MM.1S (cell line): ENCODE measurements at places on chromosomes 6 and 20.

DNA sequence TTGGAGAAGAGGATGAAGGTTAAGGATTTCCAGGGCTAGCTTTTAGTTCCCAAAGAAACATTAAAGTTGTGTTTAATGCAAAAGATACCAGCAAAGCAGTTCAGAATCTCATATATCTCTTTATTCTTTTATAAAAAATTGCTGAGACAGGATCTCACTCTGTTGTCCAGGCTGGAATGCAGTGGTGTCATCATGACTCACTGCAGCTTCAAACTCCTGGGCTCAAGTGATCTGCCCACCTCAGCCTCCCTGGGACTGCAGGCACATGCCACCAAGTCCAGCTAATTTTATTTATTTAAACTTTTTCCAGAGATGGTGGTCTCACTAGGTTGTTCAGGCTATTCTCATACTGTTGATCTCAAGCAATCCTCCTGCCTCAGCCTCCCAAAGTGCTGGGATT, 41.1 kb upstream of the CAP2 start:
- no peak for DNase-seq

DNA sequence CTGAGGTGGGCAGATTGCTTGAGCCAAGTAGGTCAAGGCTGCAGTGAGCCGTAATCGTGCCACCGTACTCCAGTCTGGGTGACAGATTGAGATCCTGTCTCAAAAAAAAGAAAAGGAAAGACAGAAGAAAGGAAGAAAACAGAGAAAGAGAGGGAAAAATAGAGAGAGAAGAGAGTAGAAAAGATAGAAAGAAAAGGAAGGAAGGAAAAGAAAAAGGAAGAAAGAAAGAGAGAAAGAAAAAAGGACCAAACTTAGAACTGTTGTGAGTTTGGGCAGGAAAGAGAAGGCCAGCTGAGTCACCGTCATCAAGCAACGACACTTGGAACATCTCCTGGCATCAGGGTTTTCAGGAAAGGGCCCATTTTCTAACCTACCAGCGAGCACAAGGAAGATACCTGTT, 96.0 kb upstream of the AKAP12 start:
- DNase-seq, result no peak

- DNase-seq, result peak; percentile 54
Measured at GRCh38 chr6:126720304-126720703, 380.4 kb downstream of the CENPW start.

DNA sequence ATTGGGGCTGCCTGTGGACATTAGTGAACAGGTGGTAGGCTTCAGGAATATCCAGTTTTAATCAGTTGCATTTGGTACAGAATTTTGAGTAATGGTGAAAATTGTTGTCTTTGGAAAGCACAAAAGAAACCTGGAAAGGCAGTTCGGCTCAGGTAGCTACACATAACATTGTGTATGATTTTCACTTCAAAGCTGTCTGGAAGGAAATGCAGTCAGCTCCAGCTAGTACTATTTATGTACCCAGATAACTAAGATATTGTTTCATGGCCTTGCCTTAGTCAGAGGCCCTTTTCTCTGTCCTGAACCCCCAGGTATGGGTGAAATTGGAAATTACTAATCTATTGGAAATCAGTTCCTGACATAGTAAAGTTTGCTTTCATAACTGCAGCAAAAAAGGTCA, 195.6 kb upstream of the UST start:
- no peak for DNase-seq

- no peak for DNase-seq
Measured at GRCh38 chr6:145290122-145290521, 445.2 kb downstream of the EPM2A start.

DNA sequence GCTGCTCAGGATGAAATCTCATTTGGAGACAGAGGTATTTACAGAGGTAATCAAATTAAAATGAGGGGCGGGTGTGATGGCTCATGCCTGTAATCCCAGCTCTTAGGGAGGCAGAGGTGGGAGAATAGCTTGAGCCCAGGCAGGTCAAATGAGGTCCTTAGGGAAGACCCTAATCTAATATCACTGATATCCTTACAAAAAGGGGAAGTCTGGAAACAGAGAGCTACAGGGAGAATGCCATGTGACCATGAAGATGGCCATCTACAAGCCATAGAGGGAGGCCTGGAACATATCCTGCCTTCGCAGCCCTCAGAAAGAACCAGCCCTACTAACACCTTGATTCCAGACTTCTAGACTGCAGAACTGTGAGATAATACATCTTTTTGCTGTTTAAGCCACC, 8.3 kb downstream of the MTCL3 start:
- no peak for DNase-seq

- DNase-seq, result no peak
Measured at GRCh38 chr6:157232161-157232895, 91.0 kb downstream of the TMEM242 start.

GRCh38 chr6:6760002-6760401, 171.5 kb downstream of the LY86 start:
- DNase-seq, result no peak

- no peak for DNase-seq
Measured at GRCh38 chr20:51220293-51220706, 197.4 kb upstream of the KCNG1 start.

DNA sequence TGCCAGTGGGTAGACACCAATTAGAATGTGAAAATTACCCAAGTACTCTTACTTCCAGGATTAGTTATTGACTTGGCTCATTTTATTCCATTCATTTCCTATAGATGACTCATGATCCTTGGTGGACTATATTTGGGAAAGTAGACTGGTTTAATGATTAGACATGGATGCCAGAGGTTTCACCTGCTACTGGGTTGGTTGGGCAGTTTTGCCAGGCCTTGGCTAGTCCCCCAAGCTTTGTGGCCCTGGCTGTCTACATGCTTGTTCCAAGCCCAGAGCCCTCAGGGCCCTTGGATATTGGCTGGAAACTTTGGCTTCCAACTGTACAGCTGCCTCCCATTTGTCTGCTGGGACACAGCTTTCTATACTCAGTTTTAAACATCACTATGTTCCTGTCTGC, 104.1 kb downstream of the ZFP64 start:
- DNase-seq, result no peak

- DNase-seq, result peak; percentile 59
Measured at GRCh38 chr6:722608-723007, 29.7 kb upstream of the EXOC2 start.

- peak; percentile 58 for DNase-seq
Measured at GRCh38 chr6:24524805-24525204, 30.0 kb downstream of the ALDH5A1 start.

DNA sequence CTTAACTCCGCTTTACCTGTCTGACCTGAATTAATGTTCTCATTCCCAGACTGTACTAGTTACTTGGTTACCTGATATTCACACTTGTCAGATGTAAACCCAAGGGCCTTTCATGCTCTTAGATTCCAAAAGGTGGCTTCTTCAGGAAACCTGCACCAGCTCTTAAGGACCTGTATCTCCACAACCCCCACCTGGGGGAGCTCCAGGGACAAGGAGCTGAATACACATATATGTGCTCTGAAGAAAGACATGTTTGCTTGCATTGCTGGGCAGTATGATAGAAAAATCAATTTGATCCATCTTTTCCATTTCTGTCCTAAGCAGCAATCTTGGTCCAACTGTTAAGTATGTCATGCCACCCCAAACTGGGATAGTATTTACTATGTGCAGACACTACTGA, 64.8 kb upstream of the POU3F2 start:
- DNase-seq, result peak; percentile 67

DNA sequence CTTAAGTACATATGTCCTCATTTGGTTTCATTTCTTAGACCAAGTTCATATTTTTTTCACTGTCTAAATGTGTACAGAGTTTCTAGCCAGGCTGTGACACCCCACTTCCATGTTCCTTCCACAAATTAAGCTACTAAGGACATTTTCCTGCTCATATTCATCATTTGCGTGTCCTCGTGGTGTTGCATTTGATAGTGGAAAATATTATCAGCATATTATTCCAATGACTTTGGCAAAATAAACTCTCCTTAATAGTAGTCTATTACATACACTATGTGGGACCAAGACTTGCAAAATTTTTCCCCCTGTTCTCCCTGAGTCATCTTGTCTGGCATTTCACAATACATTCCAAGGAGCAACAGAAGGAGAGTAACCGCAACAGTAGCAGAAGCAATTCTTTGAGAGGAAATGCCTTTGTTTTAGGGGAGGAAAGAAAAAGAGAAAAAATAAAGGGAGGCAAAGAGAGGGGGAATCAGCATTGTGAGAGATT, 599.2 kb downstream of the COL12A1 start:
- no peak for DNase-seq

DNA sequence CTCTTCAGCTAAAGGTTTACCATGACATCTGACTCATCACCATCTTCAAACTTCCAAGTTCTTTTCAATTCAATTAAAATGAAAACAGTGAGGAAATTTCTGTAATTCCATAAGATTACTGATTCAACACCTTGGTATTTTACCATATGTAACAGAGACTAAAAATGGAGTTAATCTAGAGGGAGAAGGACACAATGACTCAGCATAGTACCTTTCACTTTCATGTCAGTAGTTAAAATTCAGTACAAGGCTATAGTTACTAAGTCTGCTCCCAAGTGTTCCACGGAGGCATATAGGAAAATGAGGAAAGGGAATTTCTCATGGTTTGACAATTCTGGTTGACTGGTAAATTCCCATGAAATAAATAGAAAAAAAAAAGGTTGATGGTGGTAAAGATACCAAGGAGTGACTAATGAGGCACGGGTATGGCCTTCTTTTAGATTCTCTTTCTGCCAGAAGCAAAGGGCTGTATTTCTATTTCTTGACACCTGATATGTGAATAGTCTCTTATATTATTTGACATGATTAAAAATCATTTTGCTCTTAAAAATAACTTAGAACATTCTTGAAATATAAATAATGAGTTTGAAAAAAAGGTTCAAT, 526.7 kb upstream of the ADGRB3 start:
- no peak for DNase-seq

GRCh38 chr6:31525553-31525931, 3.2 kb upstream of the MCCD1 start:
- no peak for DNase-seq

- no peak for DNase-seq
Measured at GRCh38 chr6:47438481-47439347, 38.9 kb upstream of the CD2AP start.

DNA sequence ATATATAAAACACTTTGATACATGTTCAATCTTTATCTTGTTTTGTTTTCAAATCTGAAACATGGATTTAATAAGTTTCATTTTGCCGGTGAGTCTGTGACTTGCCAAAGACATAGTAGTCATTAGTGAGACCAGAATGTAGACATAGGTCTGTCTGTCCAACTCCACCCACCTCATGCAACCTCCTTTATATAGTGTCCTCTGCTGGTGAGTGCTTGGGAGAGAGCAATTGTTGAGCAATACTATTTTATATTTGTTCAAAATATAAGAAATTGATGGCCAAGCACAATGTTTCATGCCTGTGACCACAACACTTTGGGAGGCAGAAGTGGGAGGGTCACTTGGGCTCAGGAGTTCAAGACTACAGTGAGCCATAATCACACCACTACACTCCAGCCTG, 10.8 kb upstream of the LY86 start:
- DNase-seq, result no peak

DNA sequence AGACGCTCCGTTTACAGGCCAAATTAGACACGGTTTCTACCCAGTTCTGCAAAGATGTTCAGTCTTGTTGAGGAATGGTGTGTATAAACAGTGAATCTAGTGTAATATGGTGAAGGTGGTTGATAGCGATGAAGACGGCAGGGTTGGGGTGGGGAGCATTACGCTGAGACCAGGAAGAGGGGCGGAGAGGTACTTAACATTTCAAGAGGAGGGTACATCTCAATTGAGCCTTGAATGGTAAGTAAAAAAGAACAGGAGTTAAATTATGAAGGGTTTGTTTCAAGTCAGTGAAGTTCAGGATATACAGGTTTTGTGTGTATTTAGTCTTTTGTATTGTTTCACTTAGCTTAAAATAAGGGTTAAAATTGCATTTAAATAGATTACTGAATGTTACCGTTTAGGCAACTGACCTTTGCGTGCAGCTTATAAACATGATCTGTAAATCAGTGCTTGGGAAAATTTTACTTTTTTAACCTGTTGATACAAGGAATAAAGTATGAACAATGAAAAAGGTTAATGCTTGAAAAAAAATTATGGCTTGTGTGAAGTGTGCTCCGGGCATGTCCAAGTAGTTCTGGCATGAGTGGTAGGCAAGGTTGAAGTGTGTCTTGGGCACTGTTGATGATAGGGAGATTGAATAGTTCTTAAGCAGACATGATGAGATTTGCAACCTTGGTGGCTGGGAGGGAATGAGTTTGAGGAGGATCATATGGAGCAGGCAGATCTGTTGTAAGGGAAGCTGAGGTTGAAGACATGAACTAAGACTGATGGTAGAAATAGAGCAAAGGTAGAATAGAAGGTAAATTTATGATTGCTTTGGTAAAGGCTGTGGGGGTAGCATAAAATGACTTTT, 842 bp downstream of the POLR1C start:
- no peak for DNase-seq

- peak; percentile 40 for DNase-seq
Measured at GRCh38 chr6:111057074-111057752, 30.1 kb upstream of the SLC16A10 start.

- no peak for DNase-seq
Measured at GRCh38 chr6:127971945-127972391, 71.1 kb upstream of the THEMIS start.

DNA sequence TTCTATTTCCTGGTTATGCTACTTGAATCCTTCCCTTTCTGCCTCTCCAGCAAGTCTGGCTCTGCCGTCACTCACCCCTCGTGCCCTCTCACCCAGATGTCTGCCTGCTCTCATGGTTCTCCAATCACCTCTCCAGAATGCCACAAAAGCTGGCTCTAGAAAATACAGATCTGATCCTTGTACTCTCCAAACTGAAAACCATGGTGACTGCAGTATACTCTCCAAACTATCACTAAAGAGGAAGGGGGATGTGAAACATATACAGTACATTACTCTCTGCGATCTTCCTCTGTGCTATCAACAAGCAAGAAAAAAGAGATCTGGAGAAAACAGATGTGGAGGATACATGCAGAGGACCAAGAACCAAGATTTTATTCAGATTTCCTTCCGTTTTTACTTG, 91.1 kb downstream of the ATXN1 start:
- DNase-seq, result no peak

- DNase-seq, result no peak
Measured at GRCh38 chr6:38420207-38420606, 219.5 kb downstream of the BTBD9 start.

GRCh38 chr6:54248994-54249393, 59.2 kb upstream of the TINAG start:
- DNase-seq, result no peak

- peak; percentile 67 for DNase-seq
Measured at GRCh38 chr6:31465718-31466117, 32.2 kb upstream of the MICB start.

- DNase-seq, result no peak
Measured at GRCh38 chr6:156262014-156262413, 515.2 kb upstream of the ARID1B start.

DNA sequence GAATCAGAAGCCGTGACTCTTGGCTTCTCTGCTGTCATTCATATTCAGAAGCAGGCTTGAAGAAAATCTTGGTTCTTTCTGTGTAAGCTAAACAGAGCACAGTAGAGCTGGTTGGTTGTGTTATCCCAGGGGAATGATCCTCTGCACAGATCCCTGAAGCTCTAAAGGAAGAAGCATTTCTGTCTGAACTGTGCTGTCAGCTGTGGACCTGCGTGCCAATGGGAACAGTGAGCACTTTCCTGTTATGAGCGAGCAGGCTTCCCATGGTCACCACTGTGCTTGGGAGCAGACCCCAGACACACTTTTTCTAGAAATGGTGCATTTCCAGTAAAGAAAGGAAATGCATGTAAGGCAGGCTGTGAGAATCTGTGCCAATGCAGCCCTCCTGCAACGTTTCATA, 490.2 kb downstream of the EPM2A start:
- DNase-seq, result no peak

- no peak for DNase-seq
Measured at GRCh38 chr6:43054206-43054943, 724 bp upstream of the CUL7 start.

- DNase-seq, result no peak
Measured at GRCh38 chr6:23177806-23178205, 608.4 kb downstream of the HDGFL1 start.
